Uterine smooth muscle cell (primary cell): ENCODE measurements at places on chromosomes 6 and 20. TPM values are rescaled to one million over a fixed set of nuclear protein-coding genes. Genes with fewer than 3 reads are reported as not detected.

SAMD10 gene
- total RNA-seq, result 0.87 and 1.00 TPM in 2 replicates

NNAT gene
- 1.2 and 1.8 TPM in 2 replicates for total RNA-seq

ARHGAP18 gene
- total RNA-seq, result 45.6 and 90.2 TPM in 2 replicates

TFAP2D gene
- total RNA-seq, result not detected in 2 replicates

TMEM200A gene
- total RNA-seq, result 99.1 and 116 TPM in 2 replicates

PROKR2 gene
- total RNA-seq, result not detected in 2 replicates

BPIFA1 gene
- total RNA-seq, result not detected in 2 replicates

COL21A1 gene
- 6.2 and 6.9 TPM in 2 replicates for total RNA-seq

AGPAT4 gene
- total RNA-seq, result 10.9 and 15.9 TPM in 2 replicates

CCN6 gene
- not detected in 2 replicates for total RNA-seq
